ENCODE measurements at places on chromosomes 7 and 10.

- no peak for DNase-seq
Measured at GRCh38 chr7:131011432-131011742, 277.4 kb upstream of the KLF14 start.

DNA sequence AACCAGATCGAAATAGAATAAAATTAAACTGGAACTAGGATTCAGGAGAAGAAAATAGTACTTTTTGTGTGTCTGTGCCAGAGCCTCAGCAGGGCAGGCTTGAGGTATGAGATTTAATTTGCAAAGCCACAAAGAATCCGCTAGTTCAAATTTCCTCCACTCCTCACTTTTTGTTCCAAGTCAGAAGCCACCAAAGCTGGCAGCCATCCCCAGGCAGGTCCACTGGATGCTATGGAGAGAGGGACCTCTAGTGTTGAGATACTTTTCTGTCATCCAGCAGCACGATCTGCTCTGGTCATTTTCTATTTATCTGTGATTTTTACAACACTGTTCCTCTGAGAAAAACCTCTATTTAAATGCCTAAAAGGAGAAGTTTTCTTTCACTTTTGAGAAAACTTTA lies 147.9 kb upstream of the FRMD4A start:
- peak; percentile 33 for DNase-seq

- DNase-seq = no peak
Measured at GRCh38 chr10:102135956-102136526, 3.2 kb downstream of the PPRC1 start.

DNA sequence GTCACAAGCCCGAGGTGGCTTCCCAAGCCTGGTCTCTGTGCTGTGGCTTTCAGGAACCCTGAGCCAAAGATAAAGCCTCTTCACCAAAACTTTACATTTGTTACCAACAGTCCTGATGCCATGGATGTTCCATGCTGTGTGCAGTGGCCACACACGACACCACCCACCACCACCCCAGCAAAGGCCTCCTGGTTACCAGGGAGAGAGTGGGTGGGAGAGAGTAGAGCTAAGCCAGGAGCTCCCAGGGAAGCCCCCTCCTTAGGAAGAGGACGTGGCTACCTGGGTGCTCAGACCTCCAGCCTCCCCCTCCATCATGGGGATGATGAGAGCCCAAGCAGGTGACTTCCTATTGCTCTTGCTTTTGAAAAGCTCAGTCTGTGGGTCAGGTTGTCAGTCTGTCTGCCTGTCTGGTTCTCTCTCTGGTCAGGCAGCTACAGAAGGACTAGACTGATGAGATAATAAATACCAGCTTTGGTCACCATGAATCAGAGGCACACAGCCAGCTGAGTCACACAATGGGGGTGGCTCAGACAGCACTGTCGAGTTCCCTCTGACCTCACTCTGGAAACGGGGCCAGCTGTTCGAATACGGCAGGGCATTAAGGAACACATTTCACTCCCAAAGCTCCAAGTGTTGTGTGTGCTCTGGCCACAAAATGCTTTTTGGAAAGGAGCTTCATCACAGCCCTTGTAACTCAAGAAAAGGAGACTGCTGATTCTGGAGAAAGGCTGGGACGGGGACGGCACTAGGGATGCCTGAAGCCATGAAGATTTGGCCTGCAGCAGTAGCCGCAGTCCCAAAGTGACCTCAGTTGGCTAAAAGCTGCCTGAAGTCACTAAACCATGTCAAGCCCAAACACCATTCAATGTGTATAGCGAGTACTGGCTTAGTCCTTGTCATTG lies 166.0 kb downstream of the FANK1 start:
- no peak for DNase-seq

GRCh38 chr7:70641882-70642281 lies 490.1 kb upstream of the GALNT17 start:
- DNase-seq = no peak

DNA sequence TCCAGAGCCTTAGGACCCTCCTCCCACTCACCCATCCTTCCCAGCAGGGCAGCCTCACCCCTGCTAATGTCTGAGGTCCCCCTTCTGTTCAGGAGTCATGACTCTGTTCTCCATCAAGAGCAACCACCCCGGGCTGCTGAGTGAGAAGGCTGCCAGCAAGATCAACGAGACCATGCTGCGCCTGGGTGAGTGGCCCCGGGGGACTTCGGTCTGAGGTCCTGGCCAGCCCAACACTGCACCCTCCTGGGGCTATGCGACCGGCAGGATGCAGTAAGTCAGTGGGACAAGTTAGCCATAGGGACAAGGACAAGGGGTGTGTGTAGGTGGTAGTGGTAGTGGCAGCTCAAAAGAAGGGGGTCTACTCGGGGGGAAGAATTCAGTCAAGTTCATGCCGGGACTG lies 16.2 kb upstream of the AHCYL2 start:
- no peak for DNase-seq

Measured in SK-N-DZ (cell line).